ENCODE measurements at places on chromosomes 12 and 14. TPM values are rescaled to one million over a fixed set of nuclear protein-coding genes. Genes with fewer than 3 reads are reported as not detected.
A peak's percentile ranks its signal among the peaks of the same experiment; 100 is the strongest.

GRCh38 chr12:65896743-65897142 is 72.5 kb downstream of the HMGA2 start:
- DNase-seq = no peak
- no peaks in the 10 kb centered on the region for H3K4me1 ChIP-seq
- no peak overlapping the region for H3K4me3 ChIP-seq
- no peak overlapping the region for H3K27ac ChIP-seq

- H3K4me3 ChIP-seq = no peak overlapping the region
- H3K4me1 ChIP-seq = no peaks in the 10 kb centered on the region
- no peak overlapping the region for H3K27ac ChIP-seq
- H3K36me3 ChIP-seq = no peaks in the 10 kb centered on the region
- DNase-seq = no peak
- no peaks in the 10 kb centered on the region for H3K27me3 ChIP-seq
Measured at GRCh38 chr12:47591795-47592194, 114.0 kb downstream of the RPAP3 start.

GRCh38 chr14:57865403-57866198 is at the start of gene SLC35F4:
SLC35F4 (minus strand) TSS chr14:57866092.
- no peaks in the 10 kb centered on the region for H3K4me1 ChIP-seq
- DNase-seq = no peak
- H3K36me3 ChIP-seq = no peaks in the 10 kb centered on the region
- no peak within 1 kb of the TSS for H3K27ac ChIP-seq
- peaks cover 18% of the 10 kb centered on the region for H3K27me3 ChIP-seq

DNA sequence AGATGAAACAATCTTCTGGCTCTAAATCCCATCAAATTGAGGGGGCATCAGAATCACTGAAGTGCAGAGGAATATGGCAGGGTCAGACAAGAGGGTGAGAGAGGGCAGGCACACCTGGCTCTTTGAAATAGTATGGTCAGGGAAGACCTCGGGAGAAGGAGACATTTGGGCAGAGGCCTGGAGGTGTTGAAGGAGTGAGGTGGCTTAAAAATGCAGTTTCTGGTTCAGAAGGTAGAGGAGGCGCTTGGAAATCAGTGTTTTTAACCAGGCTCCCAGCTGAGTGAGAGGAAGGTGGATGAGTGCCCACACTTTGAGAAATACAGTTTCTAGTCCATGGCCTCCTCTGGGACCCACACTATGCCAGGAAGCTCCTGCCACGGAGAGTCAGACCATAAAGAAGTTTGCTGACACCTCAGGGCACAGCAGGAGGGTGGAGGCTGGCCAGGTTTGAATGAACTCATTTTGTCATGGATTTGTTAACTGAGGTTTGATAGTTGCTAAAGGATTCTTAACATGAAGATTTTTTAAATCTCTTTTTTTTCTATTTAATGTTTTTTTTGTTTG is 20.1 kb downstream of the NID2 start:
- peaks cover 2% of the 10 kb centered on the region for H3K27me3 ChIP-seq
- no peak overlapping the region for H3K27ac ChIP-seq
- no peak for DNase-seq
- no peaks in the 10 kb centered on the region for H3K36me3 ChIP-seq
- peaks cover 14% of the 10 kb centered on the region for H3K4me1 ChIP-seq

GRCh38 chr12:121648458-121649028 is 20.9 kb downstream of the MORN3 start:
- H3K27ac ChIP-seq = peak overlapping the region; percentile 28
- no peaks in the 10 kb centered on the region for H3K27me3 ChIP-seq
- peaks cover 15% of the 10 kb centered on the region for H3K36me3 ChIP-seq
- DNase-seq = no peak
- H3K4me3 ChIP-seq = no peak overlapping the region

DNA sequence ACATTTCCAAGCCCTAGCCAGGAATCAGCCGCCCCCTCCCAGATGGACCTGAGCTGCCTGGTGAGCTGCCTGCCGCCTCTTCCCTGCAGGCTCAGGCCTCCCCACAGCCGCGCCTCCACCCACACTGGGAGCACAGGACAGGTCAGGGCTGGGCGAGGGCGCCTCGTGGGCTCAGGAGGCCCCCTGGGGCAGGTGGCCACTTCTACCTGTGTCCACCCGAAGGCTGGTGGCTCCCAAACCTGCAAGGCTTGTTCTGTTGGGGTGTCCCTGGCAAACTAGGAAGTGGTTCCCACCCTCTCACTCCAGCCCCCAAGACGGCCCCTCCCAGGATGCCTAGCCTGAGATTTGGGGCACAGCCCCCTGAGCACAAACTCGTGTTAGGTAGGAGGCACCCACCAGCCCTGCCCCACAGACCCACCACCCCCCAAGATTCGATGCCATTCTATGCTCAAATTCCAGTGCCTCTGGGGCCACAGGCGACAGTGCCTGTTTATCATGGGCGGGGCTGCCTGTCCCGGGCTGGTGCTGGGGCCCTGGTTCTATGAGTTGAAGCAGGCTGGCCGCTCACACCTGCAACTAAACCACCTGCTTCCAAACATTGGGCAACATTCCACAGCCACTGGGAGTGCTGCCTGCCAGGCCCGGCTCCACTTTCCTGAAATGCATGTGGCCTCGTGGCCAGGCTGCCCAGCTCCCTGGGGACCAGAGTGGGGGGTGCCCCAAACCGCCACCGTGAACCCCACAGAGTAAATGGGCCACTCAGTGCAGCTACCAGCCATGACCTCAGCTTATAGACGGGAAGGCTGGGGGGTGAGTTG is 6.8 kb downstream of the MMP17 start:
- H3K4me1 ChIP-seq = peaks cover 7% of the 10 kb centered on the region
- H3K27me3 ChIP-seq = peaks cover 23% of the 10 kb centered on the region
- H3K27ac ChIP-seq = no peak overlapping the region
- DNase-seq = no peak

GRIP1 gene
- total RNA-seq = 0.95 TPM

DNA sequence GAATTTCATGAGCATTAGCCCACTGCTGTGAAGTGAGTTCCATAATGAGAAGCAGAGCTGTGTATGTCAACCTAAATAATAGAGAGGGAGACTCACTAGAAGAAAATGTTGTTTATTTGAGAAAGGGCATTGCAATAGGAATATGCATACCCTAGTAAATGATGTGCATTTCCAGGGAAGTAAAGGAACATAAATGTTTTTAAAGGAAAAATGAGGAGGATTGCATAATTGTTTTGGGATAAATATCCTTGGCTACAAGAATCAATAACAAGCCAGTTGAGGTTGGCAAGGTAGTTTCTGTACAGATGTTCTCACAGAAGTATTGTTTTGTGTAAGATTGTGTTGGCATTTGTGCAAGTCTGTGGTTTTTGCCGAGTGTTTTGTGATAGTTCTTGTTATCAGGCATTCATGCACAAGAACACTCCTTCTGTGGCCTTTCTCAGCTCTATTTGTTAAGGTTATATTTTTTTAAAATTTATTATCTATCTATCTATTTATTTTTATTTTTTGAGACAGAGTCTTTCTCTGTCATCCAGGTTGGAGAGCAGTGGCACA is 47.1 kb downstream of the EMP1 start:
- no peaks in the 10 kb centered on the region for H3K4me1 ChIP-seq
- H3K27me3 ChIP-seq = peaks cover 16% of the 10 kb centered on the region
- no peak overlapping the region for H3K4me3 ChIP-seq
- H3K36me3 ChIP-seq = no peaks in the 10 kb centered on the region
- H3K27ac ChIP-seq = no peak overlapping the region
- DNase-seq = no peak

PGF gene
- not detected for total RNA-seq

DNA sequence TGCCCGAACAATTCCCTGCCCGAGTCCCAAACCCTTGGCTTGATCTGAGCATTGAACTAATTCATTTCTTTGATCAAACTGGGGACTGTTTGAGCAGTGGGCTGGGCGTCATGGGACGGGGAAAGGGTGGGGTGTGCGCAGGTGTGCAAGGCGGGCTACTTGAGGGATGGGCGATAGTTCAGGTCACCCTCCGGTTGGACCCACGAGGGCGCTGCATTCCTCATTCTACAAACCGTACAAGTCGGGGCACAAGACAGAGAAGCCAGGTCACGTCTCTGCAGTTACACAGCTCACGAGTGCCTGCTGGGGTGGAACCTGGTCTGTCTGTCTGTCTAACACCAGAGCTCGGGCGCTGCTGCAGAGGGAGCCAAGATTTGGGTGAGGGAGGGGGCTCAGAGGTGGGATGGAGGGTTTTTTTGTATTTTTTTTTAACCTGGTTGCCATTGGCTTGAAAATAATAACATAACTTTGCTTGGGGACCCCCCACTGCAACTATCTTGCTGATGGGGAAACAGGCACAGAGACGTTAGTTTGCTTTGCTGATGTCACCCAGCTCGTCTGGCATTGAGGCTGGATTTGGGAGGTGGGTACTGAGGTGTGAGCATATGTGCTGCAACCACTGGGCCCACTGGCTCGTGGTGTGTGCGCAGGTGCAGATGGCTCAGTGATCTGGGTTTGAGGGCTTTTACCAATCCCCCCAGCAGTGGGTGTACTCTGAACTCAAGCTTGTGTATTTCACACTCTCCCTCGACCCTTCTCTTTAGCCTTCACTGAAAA is 7.6 kb upstream of the RTL1 start:
- H3K4me3 ChIP-seq = no peak overlapping the region
- H3K4me1 ChIP-seq = no peaks in the 10 kb centered on the region
- H3K27ac ChIP-seq = no peak overlapping the region
- H3K27me3 ChIP-seq = peaks cover 12% of the 10 kb centered on the region

BATF gene
- total RNA-seq = 171 TPM

DNA sequence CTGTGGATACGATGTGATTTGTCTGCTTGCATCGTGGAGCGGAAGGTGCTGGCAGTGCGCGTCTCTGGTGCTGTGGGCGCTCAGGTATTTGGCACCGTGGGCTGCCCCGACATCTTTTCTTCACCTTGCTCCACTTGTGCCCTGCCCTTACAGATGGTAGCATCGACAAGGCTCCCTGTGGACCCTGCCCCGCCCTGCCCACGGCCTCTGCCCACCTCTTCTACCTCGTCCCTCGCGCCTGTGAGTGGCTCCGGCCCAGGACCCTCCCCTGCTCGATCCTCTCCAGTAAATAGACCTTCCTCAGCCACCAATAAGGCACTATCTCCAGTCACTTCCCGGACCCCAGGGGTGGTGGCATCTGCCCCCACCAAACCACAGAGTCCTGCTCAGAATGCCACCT is 36.6 kb downstream of the EP400 start:
- H3K27me3 ChIP-seq = no peaks in the 10 kb centered on the region
- H3K4me3 ChIP-seq = no peak overlapping the region
- no peak overlapping the region for H3K27ac ChIP-seq
- no peaks in the 10 kb centered on the region for H3K4me1 ChIP-seq

- H3K4me1 ChIP-seq = peaks cover 5% of the 10 kb centered on the region
- no peak overlapping the region for H3K27ac ChIP-seq
- H3K4me3 ChIP-seq = no peak overlapping the region
- no peaks in the 10 kb centered on the region for H3K27me3 ChIP-seq
- DNase-seq = no peak
Measured at GRCh38 chr14:90797451-90797850, 18.8 kb downstream of the TTC7B start.

- no peak for DNase-seq
- H3K4me3 ChIP-seq = no peak overlapping the region
- no peaks in the 10 kb centered on the region for H3K36me3 ChIP-seq
- no peak overlapping the region for H3K27ac ChIP-seq
- H3K27me3 ChIP-seq = no peaks in the 10 kb centered on the region
Measured at GRCh38 chr12:23008623-23009022, 383.7 kb downstream of the ETNK1 start.

DNA sequence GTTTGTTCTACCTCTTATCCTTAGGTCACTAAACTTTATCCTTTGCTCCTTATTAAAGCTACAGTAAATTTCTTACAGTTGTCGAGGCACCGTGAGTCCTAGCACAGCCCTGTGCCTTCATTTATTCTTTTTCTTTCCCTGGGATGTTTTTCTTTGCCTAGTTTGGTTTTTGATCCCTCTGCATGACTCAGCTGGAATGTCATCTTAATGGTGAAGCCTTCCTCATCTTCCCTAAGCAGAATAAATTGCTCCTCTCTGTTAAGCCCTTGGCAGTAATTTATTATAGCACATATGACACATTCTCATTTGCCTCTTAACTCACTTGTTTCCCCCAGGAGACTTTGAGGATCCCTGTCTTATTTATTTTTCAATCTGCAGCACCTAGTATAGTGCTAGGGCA is 16.6 kb downstream of the ACTR10 start:
- no peaks in the 10 kb centered on the region for H3K27me3 ChIP-seq
- H3K27ac ChIP-seq = no peak overlapping the region
- DNase-seq = no peak
- H3K36me3 ChIP-seq = peaks cover 24% of the 10 kb centered on the region
- H3K4me1 ChIP-seq = peaks cover 6% of the 10 kb centered on the region
- no peak overlapping the region for H3K4me3 ChIP-seq

GRCh38 chr12:818733-819132 is 66.4 kb downstream of the WNK1 start:
- peaks cover 57% of the 10 kb centered on the region for H3K4me1 ChIP-seq
- peaks cover 13% of the 10 kb centered on the region for H3K36me3 ChIP-seq
- H3K4me3 ChIP-seq = no peak overlapping the region
- H3K27me3 ChIP-seq = no peaks in the 10 kb centered on the region
- no peak for DNase-seq

DNA sequence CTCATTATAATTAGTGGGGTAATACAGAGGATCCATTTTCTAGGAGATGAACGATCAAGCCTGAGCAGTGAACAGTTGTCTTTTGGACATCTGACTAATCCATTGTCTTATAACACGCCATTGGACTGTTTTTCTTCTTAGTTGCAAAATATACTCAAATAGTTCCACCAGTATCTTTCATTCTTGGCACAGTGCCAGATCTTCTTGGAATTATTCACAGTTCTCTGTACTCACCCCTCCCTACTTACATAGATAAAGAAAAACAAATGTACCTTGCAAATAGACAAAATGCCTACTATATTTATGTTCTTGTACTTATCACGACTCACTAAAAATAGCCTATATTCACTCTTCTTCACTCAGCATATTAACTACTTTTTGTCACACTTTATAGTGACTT is 3.8 kb downstream of the CBLN3 start:
- H3K4me3 ChIP-seq = no peak overlapping the region
- H3K36me3 ChIP-seq = no peaks in the 10 kb centered on the region
- DNase-seq = peak; percentile 3
- peaks cover 33% of the 10 kb centered on the region for H3K4me1 ChIP-seq
- H3K27me3 ChIP-seq = no peaks in the 10 kb centered on the region
- peak overlapping the region; percentile 70 for H3K27ac ChIP-seq

- no peaks in the 10 kb centered on the region for H3K27me3 ChIP-seq
- peak within 1 kb of the TSS; percentile 89 for H3K4me3 ChIP-seq
- H3K4me1 ChIP-seq = peaks cover 60% of the 10 kb centered on the region
- peaks cover 28% of the 10 kb centered on the region for H3K36me3 ChIP-seq
- peak within 1 kb of the TSS; percentile 93 for H3K27ac ChIP-seq
- peak; percentile 94 for DNase-seq
Measured at GRCh38 chr12:104303538-104304151, at the start of gene EID3. EID3 (plus strand) TSS chr12:104303739; CDS start chr12:104303935, 196 bp downstream.

All from activated CD4-positive, alpha-beta memory T cell treated with anti-CD3 and anti-CD28 coated beads for 36 hours (primary cell).